Stimulated activated CD4-positive, alpha-beta T cell treated with anti-CD3 and anti-CD28 coated beads, Interleukin-1b, Interleukin-23, amount 100 ng/mL, for 24 hours (primary cell): ENCODE measurements at places on chromosomes 2 and 18.

DNA sequence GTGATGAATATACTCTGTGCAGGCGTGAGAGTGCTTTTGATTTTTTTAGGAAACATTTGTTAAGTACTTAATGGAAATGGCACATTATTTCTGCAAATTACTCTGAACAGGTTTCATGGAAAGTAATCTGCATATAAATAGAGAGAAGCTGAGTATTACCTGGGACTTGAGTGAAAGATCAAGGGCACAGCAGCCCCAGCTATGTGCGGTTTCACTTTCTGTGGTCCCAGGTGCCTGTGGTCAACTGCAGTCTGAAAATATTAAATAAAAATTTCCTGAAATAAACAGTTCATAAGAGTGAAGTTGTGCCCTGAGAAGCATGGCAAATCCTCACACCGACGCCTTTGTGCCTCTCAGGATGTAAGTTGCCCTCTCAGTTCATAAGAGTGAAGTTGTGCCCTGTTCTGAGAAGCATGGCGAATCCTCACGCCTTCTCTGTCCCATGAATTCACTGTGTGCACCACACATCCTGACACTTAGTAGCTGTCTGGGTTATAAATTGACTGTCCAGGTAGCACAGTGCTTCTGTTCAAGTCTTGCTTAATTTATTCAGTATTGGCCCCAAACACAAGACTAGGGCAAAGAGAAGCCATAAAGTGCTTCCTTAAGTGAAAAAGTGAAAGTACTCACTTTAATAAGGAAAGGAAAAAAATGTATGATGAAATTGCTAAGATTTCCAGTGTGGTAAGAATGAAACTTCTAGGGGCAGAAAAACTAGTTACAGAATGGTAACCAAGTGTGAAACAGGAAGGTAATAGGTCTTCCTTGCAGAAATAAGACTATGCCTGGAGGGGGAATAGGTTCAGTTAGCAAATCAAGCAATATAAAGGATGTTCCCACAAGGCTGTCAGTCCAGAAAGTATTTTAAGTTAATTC is 4.3 kb upstream of the SNTG2 start:
- DNase-seq, result no peak

GRCh38 chr2:221848286-221848685 is 276.2 kb upstream of the EPHA4 start:
- DNase-seq, result no peak

GRCh38 chr2:15872854-15873253 is 67.5 kb upstream of the MYCN start:
- DNase-seq, result no peak

DNA sequence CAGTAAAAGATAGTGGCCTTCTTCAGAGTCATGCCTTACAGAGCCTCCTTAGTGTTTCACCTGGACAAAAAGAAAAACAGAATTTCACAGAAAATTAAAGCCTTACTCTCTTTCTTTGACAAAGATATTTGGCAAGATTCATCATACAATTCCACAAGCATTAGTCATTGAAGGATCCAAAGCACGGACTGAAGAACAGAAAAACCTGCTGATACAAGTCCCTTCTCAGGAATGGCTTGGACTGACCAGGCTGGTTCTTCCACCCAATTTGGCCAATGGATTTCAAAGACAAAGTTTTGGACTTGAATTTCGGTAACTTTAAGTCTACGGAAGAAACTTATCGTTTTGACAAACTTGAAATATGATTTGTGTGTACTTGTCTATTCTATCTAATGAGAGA is 39.1 kb upstream of the GALNT3 start:
- DNase-seq, result no peak

GRCh38 chr18:55998071-55998522 is 410.1 kb upstream of the TCF4 start:
- DNase-seq, result no peak
